ENCODE measurements at places on chromosomes 6 and 20. TPM values are rescaled to one million over a fixed set of nuclear protein-coding genes. Genes with fewer than 3 reads are reported as not detected.

DNA sequence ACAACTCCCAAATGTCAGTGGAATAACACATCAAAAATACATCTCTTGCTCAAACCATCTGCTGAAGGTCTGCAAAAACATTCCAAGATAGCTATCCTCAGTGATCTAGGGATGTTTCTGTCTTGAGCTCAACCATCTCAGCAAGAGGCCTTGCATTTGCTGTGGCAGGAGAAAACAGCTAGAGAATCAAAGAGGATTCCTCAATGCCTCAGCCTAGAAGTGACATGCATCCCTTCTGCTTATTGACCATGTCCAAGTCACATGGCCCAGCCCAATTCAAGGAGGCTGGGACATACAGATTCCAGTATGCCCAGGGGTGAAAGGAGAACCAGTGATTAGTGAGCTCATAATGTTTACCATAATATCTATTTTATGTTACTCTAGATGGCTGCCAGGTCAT lies 269.5 kb downstream of the PLCB1 start:
- H3K36me3 ChIP-seq: no peaks in the 10 kb centered on the region
- H3K27ac ChIP-seq: no peak overlapping the region
- H3K27me3 ChIP-seq: no peaks in the 10 kb centered on the region
- H3K4me1 ChIP-seq: no peaks in the 10 kb centered on the region
- no peak for DNase-seq
- no peak overlapping the region for H3K4me3 ChIP-seq

GRCh38 chr20:7893014-7893730 lies 47.1 kb downstream of the HAO1 start:
- no peak overlapping the region for H3K4me3 ChIP-seq
- no peak for DNase-seq
- no peaks in the 10 kb centered on the region for H3K27me3 ChIP-seq
- no peaks in the 10 kb centered on the region for H3K4me1 ChIP-seq

ARMH2 gene
- not detected for total RNA-seq

DNA sequence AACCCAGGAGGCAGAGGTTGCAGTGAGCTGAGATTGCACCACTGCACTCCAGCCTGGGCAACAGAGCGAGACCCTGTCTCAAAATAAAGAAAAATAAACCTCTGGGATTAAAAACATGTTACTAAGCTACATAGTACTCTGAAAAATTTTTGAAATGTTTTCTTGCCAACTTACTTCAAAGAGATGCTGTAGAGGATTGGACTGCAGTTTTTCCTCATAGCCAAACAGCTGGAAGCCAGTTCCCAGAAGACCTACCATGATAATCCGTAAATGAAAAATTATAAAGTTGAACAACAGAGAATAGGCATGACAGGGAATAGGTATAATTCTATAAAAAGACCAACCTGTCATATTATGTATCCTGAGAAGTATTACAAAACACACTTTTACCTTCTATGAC lies 48.0 kb downstream of the RARS2 start:
- H3K36me3 ChIP-seq: peaks cover 29% of the 10 kb centered on the region
- H3K27me3 ChIP-seq: no peaks in the 10 kb centered on the region
- H3K27ac ChIP-seq: no peak overlapping the region
- DNase-seq: no peak

CALHM4 gene
- not detected for total RNA-seq

Measured in GM23338 (cell line).